ENCODE measurements at places on chromosomes 16 and 17.

GRCh38 chr17:49364119-49364518, 2.1 kb upstream of the ZNF652 start:
- DNase-seq, result no peak

GRCh38 chr16:57540387-57540786, 2.1 kb upstream of the ADGRG5 start:
- no peak for DNase-seq

DNA sequence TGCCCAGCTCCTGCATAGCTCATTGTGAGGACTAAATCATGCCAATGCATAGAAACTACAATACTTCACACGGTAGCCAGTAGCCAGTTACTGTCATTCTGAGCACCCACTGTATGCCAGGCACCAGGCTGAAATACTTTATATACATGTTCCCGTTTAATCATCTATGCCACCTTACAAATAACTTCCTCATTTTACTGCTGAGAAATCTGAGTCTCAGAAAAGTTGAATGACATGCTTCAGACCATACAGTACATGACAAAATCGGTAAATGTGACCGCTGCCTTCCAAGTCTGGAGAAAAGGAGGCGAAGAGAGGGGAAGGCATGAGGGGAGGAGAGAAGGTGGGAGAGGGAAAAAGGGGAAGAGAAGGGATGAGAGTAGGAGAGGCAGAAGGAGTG, 9.2 kb upstream of the TLCD3B start:
- DNase-seq, result no peak

GRCh38 chr16:50941681-50942080, 199.8 kb downstream of the CYLD start:
- no peak for DNase-seq

- no peak for DNase-seq
These were observed 2.9 kb downstream of the UBB start for GRCh38 chr17:16383772-16384287.

- DNase-seq, result no peak
These were observed 10.2 kb upstream of the HOXB9 start for GRCh38 chr17:48636177-48637018.

- DNase-seq, result no peak
These were observed 7.3 kb downstream of the TNRC6A start for GRCh38 chr16:24736758-24737157.
